Right renal cortex interstitium (tissue), 3 donors: ENCODE measurements at places on chromosomes 4 and X. TPM values are rescaled to one million over a fixed set of nuclear protein-coding genes. Genes with fewer than 3 reads are reported as not detected.

The CDKL5 gene
- 13.6 TPM for polyA plus RNA-seq

GRCh38 chr4:31955346-31955745 lies 1235.2 kb downstream of the PCDH7 start:
- no peak for DNase-seq

The RPL10 gene
- polyA plus RNA-seq, result 2,793 TPM

The PLAC8 gene
- polyA plus RNA-seq, result 2.6 TPM

The FGD1 gene
- 16.3 TPM for polyA plus RNA-seq

- DNase-seq, result no peak
These were observed 367.6 kb downstream of the ARHGAP24 start for GRCh38 chr4:85842540-85842939.

DNA sequence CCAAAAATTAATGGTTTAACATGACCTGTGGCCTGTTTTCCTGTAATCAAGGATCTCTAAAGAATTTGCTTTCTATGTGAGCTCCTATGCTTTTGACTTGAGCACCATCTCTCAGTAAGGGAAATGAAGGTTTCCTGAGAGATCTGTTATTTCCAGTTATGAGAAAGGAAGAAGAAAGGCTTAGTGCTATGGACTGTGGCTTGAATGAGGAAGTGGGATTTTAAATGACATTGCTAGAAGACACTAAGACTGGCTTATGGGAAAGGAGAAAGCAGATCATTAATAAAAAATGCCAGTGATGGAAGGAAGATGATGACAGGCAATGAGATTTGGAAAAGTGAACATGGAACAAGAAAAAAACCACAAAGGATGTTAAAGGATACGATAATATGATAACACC lies 285.4 kb downstream of the OPHN1 start:
- no peak for DNase-seq
